Stimulated activated CD4-positive, alpha-beta T cell treated with anti-CD3 and anti-CD28 coated beads, Interleukin-1b, Interleukin-23, amount 100 ng/mL, for 1 hour (primary cell): ENCODE measurements at places on chromosomes 3 and 15.

DNA sequence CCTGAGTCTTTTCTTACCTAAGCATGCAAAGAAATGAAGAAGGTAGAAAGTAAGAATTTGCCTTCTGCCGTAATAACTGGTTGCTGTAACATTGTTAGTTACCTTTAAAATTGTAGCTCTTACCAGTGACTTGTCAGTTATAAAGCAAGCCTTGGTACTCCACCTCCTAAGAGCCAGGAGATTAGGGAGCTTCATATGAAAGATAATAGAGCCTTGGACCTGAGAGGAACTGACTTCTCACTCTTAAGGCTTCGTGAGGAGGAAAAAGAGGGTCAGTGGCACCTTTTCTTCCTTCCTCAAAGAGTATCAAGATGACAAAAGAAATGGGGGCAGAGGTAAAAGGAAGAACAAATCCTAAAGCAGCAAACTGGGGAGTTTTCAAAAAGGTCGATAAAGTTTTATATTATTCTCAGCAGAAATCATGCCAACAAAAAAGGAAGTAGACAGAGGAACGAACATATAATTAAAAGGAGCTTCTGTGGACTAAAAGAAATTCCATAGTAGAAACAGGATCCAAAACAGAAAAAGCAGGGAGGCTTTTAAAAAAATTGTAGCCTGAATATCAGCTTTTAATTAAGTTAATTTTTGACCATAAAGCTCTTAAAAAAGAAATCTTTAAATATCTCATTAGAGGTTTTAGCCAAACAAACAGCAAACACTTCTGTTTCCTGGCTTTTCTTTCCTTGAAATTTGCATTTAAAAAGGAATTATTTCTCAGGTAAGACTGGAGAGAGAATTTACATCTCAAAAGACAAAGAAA, 847.1 kb upstream of the ALCAM start:
- DNase-seq = no peak

DNA sequence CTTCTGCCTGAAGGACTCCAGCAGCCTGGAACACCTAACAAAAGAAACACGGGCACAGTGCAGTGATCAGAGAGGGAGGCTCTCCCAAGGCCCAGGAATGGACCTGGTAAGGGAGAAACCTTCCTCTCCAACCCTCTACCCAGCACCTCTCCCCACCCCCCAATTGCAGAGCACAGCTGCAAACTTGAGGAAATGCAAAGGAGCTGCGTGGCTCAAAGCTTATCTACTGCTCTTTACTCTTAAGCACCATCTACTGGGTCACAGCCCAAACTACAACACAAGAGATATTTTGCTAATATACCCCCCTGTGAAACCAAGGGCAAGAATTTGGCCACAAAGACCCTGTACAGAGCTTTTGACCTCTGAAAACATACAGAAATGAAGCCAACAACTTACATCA, 328.3 kb downstream of the OXSM start:
- DNase-seq = no peak

DNA sequence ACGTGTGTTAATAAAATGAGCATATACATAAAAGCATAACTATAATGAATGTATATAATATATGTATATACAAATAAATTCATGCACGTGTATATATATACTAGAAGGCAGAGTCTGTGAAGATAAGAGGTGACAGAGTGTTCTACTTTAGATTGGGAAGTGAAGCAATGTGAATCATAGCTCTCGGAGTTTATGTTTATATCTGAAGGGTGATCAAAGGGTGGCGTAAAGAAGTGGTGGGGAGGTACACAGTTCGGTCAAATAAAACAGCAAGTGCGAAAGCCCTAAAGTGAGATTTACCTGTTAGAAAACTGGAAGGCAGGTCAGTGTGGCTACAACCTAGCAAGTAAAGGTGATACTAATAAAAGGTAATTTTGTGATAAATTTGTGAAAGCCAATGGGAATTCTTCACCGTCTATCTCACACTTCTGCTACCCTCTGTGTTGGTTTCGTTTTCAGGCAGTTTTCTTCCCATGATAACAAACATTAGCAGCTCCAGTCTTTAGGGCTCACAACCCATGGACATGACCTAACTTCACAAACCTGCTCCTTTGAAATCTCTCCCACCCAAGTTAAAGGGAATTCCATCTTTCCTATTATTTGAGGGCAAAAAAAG, 46.7 kb upstream of the BCHE start:
- no peak for DNase-seq

DNA sequence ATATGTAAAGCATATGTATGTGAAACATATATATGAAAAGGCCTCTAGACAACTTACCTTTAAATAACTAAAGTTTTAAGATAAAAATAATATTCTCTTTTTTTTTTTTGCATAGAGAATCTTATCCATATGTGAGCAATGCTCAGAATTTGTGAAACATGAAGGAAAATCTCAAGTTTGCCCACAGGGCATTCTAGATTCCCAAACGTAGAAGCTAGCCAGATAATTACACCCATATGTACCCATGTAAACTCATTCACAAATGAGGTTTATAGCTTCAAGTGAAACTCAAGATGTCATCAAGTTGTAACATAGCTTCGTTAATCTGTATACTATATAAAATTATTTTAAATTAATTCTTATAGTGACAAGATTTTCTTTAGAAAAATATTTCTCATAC, 537.3 kb upstream of the NR2F2 start:
- DNase-seq = no peak

- no peak for DNase-seq
Observed at GRCh38 chr3:31004025-31004678, 109.7 kb upstream of the GADL1 start.

- no peak for DNase-seq
Observed at GRCh38 chr3:57031631-57032541, 28.6 kb upstream of the SPATA12 start.

GRCh38 chr3:95901948-95902347, 912.4 kb upstream of the EPHA6 start:
- DNase-seq = no peak

- DNase-seq = no peak
Observed at GRCh38 chr3:138944929-138945708, 1.8 kb downstream of the FOXL2 start.

- no peak for DNase-seq
Observed at GRCh38 chr15:40563426-40563825, 1.4 kb downstream of the CCDC32 start.

GRCh38 chr3:171646357-171647133, 163.7 kb downstream of the PLD1 start:
- no peak for DNase-seq

- DNase-seq = no peak
Observed at GRCh38 chr15:65132878-65133547, 595 bp downstream of the PDCD7 start.

GRCh38 chr15:99925661-99926461, 192.6 kb upstream of the LYSMD4 start:
- DNase-seq = peak; percentile 38

GRCh38 chr3:99240700-99241099, 339.2 kb upstream of the DCBLD2 start:
- DNase-seq = no peak

DNA sequence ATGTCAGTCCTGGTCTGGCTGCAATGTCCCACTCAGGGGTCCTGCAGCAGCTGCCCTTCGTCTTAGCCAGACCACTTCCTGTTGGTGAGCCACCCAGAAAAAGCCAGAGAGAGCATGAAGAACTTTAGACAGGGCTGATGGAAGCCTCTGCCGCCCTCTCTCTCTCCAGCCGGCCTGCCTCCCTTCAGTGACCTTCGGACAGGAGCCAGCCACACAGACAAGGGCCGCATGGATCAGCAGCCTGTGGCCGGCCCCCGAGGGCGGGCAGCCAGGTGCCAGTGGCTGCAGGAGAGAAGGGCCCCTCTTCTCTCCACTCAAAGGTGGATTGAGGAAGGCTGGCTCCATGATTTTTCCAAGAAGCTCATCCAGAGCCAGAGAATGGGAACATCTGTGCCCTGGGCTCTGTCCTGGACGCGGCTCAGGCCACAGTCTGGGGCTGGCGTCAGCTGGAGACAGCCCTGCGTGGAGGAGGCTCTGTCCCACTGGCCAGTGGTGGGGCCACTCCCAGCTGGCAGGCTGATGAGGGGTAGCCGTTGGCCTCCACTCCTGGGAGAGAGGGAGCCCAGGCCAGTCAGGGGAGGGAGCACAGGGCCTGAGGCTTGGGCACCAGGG, 42.9 kb downstream of the ISG20 start:
- DNase-seq = no peak

GRCh38 chr3:146249921-146250320, 984 bp downstream of the PLSCR4 start:
- no peak for DNase-seq

DNA sequence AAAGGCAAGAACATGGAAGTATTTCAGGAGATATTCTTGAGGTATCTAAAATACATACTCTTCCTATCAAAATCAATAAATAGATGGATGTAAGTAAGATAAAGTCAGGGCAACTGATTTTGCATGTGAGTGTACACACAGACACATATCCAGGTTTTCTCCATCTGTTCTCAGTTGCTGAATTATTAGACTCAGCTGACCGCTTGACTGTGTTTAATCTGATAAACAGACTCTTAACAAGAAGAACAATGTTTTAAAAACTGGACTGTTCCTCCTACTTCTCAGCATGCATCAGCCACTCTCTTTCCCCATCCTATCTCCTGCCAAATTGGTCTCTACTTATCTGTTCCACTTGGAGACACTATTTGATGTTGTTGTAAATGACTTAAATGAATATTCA, 73.5 kb downstream of the GOLGA8G start:
- DNase-seq = no peak

DNA sequence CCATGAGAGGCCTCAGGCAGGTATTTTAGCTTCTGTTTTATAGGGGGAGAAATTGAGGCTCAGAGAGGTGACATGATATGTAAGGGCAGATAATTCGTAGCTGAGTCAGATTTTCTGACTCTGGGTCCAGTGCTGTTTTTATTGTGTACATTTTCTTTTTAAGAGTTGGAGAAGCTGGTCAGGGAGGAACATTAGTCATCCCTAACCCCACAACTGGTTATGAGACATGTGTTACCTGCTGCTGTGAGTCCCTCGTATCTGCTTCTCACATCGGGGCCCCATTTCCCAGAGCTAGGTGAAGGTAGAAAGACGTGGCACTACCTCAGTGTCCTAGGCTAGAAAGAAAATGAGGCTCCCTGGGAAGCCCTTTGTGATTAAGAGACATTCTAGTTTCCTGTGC, 28.6 kb downstream of the GALNT15 start:
- DNase-seq = no peak

- DNase-seq = no peak
Observed at GRCh38 chr3:110106805-110107204, 769.5 kb upstream of the DPPA4 start.

- no peak for DNase-seq
Observed at GRCh38 chr15:77497942-77498361, 77.3 kb downstream of the HMG20A start.

DNA sequence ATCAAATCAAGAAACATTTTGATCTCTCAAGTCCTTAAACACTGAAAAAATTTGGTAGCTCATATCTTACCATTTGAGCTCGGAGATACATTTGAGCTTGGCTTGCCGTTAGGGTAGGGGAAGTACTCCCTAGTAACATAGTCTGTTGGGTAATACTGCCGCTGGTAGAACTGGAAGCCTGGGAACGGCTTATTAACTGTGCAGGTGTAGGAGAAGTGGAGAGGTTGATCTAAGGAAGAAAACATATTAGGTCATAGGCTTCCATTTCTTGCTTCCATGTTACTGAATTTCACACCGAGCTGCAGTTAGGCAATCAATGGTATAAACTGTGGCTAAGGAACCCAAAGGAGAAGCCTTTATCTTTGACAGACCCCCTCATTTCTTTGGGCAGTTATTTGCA, 32.5 kb downstream of the PHC3 start:
- no peak for DNase-seq

- DNase-seq = no peak
Observed at GRCh38 chr3:9196020-9196419, 53.4 kb downstream of the SRGAP3 start.

DNA sequence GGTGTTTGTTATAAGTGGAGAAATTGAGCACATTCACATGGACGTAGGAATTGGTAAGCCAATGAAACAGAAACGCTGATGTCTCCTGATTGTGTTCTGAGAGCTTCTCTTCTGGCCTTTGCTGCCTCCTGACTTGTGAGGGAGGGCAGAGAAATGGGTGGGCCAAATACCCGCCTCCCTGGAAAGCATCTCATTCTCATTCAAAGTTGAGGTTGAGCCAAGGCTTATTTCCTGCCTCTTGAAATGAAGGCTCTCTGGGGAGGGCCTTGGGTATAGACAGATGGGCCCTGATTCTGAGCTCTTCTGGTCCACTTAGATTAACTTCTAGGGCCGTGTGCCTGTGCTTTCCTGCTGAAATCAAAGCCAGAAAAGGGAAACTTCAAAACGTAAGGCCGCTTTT, 57.4 kb upstream of the MYZAP start:
- DNase-seq = no peak

DNA sequence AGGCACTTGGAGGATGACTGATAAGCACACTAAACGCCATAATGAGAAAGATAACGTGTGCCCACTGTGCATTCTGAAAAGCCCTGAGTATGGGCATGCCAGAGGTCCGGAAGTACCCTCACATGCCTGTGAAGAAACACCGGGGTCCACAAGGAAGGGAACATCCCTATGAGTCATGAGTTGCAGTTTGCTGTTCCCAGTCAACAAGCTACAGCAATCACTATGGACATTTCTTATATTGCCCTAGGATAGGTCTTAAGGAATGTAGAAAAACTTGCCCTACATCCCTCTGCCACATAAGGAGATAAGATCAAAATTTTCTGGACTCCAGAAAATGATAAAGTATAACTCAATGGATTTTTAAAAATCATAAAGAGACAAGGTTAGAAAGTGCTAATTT, 9.9 kb downstream of the MB21D2 start:
- DNase-seq = no peak

DNA sequence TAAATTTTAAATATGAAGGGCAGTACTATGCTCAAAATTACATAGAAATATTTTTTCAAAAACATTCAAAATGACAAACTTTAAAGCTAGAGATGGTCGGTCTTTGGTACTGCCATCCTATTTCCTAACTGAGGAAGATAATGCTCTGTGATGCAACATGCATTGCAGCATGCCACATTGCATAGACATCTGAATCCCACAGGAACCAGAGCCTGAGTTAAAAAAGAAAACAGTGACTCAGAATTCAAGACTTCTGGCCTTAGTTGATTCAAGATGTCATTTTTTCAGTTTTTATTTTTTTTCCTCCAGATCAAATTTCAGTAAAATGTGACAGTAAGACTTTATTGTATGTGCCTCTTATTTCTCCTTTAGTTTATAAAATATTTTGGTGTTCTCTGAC, 33.1 kb downstream of the TP63 start:
- DNase-seq = no peak

DNA sequence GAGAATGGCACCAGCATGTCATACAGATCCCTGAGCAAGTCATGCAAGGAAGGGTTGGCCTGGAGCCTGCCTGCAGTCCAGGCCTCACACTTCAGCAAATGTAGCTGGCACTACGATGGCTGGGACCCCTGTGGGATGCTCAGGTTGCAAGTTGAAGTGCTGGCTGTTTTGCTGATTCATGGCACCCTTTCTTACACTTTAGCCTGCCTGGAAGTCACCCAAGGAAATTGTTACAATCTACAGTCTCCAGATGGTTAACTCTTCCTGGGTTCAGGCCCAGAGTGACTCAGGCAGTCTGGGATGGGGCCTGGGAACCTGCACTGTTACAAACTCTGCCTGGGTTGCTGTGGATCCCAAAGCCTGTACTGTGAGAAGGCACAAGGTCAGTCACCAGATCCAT, 91.0 kb upstream of the SLC6A11 start:
- DNase-seq = no peak
